ENCODE measurements at places on chromosomes 4 and X.
A peak's percentile ranks its signal among the peaks of the same experiment; 100 is the strongest.

- DNase-seq: no peak
These were observed 203.8 kb upstream of the NRK start for GRCh38 chrX:105618393-105619101.

DNA sequence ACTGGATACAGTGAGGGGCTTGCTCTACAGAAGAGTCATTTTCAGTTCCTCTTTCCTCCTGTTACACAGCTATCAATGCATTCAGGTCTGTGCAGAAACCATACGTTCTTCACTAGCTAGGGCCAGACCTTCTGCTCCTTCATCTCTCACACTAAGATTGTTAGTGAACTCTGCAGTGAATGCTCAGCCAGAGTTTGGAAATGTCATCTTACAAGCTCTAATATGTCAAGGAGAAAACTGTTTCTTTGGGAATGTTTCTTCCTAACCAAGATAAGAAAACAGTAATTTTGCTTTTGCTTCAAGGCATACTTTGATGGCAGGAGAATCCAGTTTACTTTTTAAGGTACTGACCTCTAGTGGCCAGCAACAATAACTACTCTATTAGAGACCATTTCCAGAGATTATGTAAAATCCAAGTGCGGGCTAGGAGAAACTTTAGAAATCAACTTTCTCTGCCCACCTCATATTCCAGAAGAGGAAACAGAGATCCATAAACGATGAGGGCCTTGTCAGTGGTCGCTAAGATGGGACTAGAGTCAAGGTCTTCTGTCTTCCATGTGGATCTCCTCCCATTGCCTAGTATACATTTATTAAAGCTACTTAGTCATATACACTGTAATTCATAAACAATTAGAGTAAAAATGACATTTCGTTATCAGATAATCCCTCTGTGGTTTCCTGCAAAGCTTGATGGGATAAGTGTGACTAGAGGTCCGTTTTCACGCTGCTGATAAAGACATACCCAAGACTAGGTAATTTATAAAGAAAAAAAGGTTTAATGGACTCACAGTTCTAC lies 12.1 kb upstream of the CC2D2A start:
- no peak for DNase-seq

DNA sequence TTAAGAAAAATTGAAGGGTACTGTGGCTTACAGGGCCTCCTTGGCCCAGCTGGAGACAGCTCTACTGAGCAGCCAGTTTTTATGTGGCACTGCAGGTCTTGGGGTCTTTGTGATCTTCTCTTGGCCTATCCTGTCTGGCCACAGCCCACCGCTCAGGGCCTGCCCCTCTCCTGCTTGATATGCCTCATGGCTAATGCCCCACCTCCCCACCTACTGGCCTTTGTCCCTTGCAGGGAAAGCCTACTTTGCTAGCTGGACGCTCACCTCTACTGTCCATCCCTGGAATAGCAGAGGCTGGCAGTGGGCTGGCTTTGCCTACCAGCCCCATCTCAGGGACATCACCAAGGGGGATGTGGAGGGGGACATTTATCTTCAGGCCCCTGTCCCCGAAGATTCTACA lies 134.1 kb downstream of the PJA1 start:
- DNase-seq: no peak

GRCh38 chrX:66030505-66031317 lies 9.2 kb downstream of the VSIG4 start:
- peak; percentile 64 for DNase-seq

GRCh38 chr4:160928482-160928881 lies 1235.3 kb downstream of the FSTL5 start:
- no peak for DNase-seq

GRCh38 chrX:112874175-112874574 lies 33.5 kb upstream of the AMOT start:
- DNase-seq: no peak

- no peak for DNase-seq
These were observed 87.7 kb upstream of the ATOH1 start for GRCh38 chr4:93740890-93741289.

DNA sequence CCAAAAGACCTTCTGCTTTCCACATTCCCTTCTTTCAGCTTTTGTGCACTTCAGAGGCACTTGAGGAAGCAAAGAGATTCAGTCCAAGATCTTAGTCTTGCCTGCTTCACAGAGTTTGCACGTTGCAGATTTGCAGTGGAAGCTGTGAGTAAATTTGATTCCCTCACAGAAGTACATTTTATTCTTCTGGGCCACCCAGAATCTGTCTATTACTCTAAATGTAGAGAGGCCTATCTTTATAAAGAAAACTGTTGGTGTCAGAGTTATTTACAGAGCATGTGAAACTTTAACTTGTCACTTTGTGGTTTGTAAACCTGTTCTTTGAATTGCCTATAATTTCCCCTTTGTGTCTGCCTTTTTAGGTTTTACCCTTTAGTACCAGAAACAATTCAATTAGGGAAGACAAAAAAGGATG lies 15.5 kb downstream of the SPRY1 start:
- no peak for DNase-seq

- no peak for DNase-seq
These were observed 210.7 kb downstream of the PRR32 start for GRCh38 chrX:127030016-127030748.
